ENCODE measurements at places on chromosomes 5 and 9.

DNA sequence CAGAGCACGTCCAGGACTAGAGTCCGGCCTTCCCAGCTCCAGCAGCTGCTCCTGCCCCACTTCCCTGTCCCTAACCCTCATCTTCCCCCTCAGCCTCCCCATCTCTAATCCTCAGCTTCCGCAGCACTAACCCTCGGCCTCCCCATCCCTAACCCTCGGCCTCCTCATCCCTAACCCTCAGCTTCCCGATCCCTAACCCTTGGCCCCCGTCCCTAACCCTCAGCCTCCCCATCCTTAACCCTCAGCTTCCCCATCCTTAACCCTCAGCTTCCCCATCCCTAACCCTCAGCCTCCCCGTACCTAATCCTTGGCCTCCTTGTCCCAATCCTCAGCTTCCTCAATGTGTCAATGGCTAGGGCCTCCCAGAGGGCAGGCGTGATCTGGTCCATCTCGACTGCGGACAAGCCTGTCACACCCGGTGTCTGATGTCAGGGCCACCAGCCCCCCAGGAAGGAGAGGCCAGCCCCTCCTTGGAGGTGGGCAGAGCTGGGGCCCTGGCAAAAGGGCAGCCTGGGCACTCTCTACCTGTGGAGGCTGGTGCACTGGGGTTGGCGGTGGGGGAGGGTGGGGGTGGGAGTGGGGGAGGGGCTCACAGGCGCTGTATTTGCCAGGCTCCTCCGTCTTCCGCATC, 1.4 kb downstream of the OBP2B start:
- DNase-seq, result no peak

GRCh38 chr9:136091582-136092352, 3.3 kb downstream of the NACC2 start:
- no peak for DNase-seq

DNA sequence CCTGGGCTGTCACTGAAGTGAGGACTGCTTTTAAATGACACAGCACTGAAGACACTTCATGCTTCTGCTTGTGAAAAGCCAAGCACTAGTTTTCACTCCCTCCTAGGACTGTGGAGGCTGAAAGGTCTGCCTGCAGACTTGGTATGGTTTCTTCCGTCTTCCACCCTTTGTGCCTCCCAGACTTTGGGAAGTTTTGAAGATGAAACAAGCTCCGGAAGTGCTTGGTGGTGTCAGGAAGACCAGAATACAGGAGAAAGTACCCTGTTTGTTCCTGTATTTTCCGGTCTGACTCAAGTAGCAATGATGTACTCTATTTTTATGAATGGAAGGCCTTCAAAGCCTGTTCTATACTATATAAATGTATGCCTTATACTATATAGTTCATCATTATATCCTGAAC, 222.7 kb downstream of the PDZD2 start:
- no peak for DNase-seq

DNA sequence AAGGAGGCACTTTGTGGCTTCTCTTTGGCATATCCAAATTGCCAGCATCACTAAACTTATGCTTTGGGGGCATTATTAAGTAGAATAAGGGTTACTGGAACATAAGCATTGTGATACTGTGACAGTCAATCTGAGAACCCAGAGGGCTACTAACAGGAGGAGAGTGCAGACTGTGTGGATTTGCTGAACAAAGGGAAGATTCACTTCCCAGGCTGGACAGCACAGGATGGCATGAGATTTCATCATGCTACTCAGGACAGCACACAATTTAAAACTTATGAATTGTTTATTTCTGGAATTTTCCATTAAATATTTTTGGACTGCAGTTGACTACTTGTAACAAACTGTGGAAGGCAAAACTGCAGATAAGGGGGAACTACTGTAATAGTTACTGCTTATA, 212.5 kb downstream of the TMC1 start:
- DNase-seq, result no peak

- DNase-seq, result no peak
Measured at GRCh38 chr5:43019291-43019613, 20.9 kb downstream of the ANXA2R start.

DNA sequence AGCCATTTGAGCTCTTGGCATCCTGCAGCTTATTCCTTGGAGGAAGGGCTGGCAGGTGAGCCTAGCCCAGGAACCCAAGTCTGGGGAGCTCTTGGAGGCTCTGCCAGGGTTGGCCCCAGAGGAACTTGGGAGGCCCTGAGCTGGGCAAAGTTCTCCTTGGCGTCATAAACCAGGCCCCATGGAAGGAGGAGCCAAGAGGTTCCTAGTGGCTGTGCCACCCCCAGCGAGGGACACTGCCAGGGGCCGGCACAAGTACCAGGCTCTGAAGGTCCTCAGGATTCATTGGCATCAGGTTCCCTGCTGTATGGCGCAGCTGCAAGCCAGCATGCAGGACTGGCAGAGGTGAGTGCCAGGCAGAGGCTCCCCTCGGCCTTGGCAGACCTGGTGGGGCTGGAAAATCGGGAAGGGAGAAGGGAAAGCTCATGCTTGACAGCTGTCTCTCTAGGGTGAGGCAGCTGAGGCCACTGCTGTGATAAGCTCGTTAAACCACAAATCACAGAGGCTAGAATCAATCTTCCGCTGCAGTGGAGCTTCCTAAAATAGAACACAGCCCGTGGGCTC, 54.6 kb upstream of the SYNPO start:
- no peak for DNase-seq

GRCh38 chr5:140178086-140178410, 3.1 kb downstream of the CYSTM1 start:
- DNase-seq, result no peak

- peak; percentile 30 for DNase-seq
Measured at GRCh38 chr9:129412814-129413536, 207.9 kb downstream of the C9orf50 start.

- DNase-seq, result peak; percentile 70
Measured at GRCh38 chr9:100598641-100599145, 20.8 kb downstream of the CAVIN4 start.

DNA sequence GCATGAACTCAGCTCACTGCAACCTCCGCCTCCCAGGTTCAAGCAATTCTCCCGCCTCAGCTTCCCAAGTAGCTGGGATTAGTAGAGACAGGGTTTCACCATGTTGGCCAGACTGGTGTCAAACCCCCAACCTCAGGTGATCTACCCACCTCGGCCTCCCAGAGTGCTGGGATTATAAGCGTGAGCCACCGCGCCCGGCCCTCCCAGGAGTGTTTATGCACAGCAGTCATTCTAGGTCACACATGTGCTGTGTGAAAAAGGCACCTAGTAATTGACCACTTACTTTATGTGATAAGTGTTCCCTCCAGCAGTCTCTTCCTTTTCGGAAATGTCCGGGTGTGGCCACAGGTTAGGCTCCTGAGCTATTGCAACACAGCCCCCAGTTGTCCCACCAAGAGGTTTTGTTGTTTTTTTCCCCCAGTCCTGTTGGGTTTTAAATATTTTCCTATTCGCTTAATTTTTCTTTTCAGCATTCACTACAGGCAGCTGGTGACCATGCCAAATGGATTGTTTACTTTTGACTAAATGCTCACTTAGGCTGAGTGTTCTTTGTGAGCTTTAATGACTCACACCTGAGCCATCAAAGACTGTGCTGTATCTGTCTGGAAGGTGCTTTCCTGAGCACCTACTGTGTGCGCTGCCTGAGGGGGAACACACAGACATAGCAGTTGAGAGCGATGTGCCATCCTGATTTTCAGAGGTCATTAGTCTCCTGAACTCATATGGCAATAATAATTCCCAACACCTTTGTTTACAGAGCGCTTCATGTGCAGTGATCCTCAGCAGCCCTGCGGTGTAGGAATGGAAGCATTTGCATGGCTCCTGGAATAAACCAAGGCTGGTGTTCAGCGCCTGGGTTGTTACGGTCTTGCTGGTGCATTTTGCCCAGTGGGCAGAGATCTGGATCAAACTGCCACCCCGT, 94.3 kb downstream of the MVB12B start:
- no peak for DNase-seq

DNA sequence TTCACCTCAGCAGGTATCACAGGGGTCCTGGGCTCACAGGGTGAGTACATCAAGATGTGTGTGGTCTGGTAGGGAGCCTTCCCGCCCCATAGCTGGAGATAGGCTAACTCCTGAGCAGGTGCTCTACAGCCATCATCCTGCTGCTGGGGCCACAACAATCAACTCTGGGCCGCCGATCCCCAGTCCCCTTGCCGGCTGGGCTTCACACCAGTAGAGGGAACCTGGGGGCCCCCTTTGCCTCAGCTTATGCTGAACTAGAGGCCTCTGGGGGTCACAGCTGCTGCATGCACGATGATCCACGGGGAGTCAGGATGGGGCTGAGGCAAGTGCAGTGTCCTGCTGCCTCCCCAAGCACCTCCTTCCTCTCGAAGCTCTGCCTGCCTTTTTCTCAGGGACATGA, 46.5 kb downstream of the IRF1 start:
- no peak for DNase-seq

- DNase-seq, result no peak
Measured at GRCh38 chr5:626850-627249, 14.7 kb downstream of the CEP72 start.

GRCh38 chr5:31551878-31552277, 19.8 kb downstream of the C5orf22 start:
- DNase-seq, result no peak

DNA sequence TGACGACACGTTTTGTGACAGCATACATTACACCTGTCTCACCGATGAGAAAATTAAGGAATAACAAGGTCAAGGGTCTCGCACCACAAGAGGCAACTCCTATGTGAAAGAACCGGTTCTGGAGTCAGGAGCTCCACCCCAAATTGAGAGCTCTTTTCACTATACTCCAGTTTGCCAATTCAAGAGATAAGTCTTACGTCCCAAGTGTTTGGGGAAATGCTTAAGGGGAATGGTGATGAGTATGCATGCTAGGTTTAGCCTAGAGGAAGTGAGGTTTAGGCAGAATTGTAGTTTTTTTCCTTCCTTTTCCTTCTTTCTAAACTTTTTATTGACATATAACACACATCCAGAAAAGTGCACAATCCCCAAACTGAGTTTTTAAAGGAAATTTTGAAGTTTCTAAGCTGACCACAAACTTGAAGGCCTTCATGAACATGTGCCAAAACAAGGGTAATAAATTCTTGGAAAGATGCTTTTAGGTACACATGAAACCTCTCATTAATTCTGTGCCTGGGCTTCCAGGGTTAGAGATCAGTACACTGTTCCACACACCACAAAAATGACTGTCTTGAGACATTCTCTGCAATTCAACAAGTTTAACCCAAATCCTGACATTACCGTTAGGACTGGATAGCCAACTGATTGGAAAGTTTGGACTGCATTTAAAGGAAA, 127.6 kb upstream of the SLC1A3 start:
- no peak for DNase-seq

GRCh38 chr9:129256959-129257713, 79.1 kb upstream of the IER5L start:
- DNase-seq, result no peak

DNA sequence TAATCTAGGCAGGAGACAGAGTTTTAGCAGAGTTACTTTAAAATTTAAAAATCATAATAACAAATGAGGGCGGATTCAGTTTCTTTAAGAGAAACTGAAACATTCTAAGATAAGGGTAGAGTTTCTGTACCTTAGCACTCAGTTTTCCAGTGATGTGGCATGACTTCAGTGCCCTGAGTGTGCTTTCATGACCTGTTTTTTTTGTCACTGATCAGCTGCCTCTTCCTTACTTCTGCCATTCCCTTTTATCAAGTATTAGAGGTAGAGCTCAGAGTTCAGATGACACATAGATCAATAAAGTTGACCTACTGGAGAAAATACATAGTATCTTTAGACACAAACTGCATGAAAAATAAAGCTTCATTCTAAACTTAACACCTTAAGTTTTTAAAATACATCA, 82.3 kb downstream of the ERMP1 start:
- DNase-seq, result no peak

GRCh38 chr9:136318111-136318775, 9.1 kb upstream of the GPSM1 start:
- DNase-seq, result no peak

DNA sequence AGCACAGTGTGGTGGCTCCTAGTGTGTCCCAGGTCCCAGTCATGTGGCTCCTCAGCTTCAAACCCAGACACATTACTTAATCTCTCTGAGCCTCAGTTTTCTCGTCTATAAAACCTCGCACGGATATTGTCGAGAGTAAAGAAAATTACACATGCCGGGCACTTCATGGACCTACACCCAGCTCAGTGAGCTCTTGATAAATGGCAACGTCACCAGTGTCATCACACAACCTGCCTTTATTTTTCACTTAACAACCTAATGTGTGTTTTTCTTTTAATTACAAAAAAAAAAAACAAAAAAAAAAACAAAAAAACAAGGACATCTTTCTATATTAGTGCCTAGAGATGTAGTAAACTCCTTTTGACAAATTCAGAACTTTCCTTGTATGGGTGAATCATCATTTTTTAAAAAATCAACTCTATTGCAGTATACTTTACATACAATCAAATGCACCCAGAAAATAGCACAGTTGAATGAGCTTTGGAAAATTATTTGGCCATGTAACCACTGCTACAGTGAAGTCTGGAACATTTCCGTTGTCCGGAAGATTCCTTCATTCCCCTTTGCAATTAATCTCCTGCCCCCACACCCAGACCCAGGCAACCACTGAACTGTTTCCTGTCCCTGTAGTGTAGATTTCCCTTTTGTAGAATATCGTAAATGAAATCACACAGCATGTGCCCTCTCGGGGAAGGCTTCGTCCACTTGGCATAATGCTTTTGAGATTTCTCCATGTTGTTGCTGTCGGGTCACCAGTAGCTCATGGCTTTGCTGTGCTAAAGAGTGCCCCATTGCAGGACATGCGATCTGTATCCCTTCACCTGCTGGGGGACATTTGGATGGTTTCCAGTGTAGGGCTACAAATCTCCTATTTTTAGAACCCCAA, 100.4 kb upstream of the LARP1 start:
- no peak for DNase-seq

DNA sequence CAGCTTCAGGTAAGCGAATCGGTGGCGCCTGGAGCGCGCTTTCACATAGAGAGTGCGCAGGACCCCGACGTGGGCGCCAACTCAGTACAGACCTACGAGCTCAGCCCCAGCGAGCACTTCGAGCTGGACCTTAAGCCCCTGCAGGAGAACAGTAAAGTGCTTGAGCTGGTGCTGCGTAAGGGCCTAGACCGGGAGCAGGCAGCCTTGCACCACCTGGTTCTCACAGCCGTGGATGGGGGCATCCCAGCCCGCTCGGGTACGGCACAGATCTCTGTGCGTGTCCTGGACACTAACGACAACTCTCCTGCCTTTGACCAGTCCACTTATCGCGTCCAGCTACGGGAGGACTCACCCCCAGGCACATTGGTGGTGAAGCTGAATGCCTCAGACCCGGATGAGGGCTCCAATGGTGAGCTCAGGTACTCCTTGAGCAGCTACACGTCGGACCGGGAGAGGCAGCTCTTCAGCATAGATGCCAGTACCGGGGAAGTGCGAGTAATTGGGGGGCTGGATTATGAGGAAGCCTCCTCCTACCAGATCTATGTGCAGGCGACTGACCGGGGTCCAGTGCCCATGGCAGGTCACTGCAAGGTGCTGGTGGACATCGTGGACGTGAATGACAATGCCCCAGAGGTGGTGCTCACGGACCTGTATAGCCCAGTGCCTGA, 1.1 kb downstream of the PCDHAC2 start:
- no peak for DNase-seq

GRCh38 chr5:151770383-151771258, 1.1 kb upstream of the G3BP1 start:
- DNase-seq, result no peak

Data from stimulated activated CD4-positive, alpha-beta T cell treated with anti-CD3 and anti-CD28 coated beads, Interleukin-12 subunit alpha, Interleukin-12 subunit beta, amount 100 ng/mL, for 48 hours (primary cell).